ENCODE measurements at places on chromosomes 2 and 18. TPM values are rescaled to one million over a fixed set of nuclear protein-coding genes. Genes with fewer than 3 reads are reported as not detected.

The MATN3 gene
- 2.2 TPM for polyA plus RNA-seq

The SLC14A1 gene
- 0.24 TPM for polyA plus RNA-seq

DNA sequence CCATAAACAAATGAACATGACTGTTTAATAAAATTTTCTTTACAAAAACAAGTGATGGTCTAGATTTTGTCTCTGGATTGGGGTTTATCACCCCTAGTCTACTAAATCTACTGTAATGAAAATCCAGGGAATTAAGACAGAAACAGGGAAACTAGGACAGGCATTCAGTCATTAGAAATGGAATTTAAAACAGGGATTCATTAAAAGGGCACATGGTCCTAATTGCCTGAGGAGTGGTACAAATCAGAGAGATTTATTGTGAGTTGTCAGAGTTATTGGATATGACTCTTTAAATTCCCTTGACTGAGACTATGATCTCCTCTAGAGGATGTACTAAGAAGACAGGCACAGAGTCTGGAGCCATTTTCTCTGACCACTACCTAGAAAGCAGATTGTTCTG, 670.9 kb upstream of the GCFC2 start:
- DNase-seq: no peak

- no peak for DNase-seq
Observed at GRCh38 chr18:28793901-28794300, 617.0 kb upstream of the CDH2 start.

- DNase-seq: no peak
Observed at GRCh38 chr2:95056044-95056443, 30.5 kb downstream of the MAL start.

The IL1RL2 gene
- polyA plus RNA-seq: 1.1 TPM

DNA sequence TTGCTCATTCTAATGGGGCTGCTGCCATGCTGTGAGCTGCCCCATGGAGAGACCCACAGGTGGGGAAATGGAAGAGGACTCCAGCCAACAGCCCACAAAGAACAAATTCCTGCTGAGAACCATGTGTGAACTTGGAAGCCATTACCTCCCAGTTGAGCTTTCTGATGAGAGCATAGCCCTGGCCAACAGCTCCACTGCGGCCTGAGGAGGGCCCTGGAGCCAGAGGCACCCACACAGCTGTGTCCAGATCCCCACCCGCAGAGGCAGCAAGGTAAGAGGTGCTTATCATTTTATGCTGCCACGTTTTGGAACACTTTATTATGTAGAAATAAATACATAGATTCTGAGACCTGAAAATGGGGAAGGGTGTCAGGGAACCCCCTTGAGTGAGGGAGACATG, 44.2 kb upstream of the OTOS start:
- no peak for DNase-seq

The C2orf66 gene
- 0.07 TPM for polyA plus RNA-seq

All from ovary (tissue), 10 donors.